Stromal cell of bone marrow (primary cell): ENCODE measurements at places on chromosomes 3 and 15.

GRCh38 chr15:33729653-33730052 lies 238.6 kb upstream of the CHRM5 start:
- DNase-seq = no peak

DNA sequence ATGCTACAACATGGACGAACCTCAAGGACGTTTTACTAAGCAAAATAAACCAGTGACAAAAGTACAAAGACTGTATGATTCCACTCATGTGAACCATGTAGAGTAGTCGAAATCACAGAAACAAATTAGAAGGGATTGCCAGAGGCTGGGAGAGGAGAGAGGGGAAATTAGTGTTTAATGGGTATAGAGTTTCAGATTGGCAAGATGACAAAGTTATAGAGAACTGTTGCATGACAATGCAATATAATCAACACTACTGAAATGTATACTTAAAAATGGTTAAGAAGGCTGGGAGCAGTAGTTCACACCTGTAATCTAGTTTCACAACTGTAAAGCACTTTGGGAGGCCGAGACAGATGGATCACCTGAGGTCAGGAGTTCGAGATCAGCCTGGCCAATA lies 36.9 kb downstream of the PLS1 start:
- no peak for DNase-seq

GRCh38 chr3:29643034-29643425 lies 362.2 kb downstream of the RBMS3 start:
- DNase-seq = no peak

DNA sequence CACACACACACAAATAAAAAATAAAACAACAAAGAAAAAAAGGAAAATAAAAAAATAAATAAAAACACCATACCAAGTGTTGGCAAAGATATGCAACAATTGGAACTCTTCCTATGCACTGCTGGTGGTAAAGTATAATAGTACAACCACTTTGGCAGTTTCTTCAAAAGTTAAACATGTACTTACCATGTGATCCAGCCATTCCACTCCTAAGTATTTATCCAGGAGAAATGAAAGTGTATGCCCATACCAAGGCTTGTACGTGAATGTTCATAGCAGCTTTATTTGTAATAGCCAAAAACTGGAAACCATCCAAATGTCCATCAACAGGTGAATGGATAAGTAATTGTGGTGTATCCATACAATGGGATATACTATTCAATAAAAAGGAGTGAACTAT lies 17.0 kb downstream of the WDR93 start:
- no peak for DNase-seq

GRCh38 chr3:59680919-59681318 lies 631.1 kb upstream of the CFAP20DC start:
- no peak for DNase-seq

- DNase-seq = no peak
Observed at GRCh38 chr3:40524222-40524567, 565 bp upstream of the ZNF621 start.

DNA sequence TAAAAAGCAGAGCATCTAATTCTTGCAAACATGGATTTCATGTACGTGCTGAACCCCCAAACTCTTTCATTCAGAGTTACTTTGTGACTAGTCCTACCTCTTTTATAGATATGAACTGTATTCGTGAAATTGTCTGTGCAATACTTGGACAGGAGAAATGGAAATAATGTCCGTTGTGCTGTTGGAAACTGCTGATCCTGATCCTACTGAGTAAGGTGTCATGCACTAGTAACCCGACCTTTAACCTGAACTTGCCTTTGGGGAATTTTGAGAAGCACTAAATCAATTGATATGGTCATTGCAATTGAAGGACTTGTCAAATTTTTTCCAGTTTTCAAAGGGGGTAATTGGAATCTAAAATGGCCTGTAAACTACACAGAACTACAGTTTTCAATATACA lies 856.4 kb downstream of the ROBO1 start:
- DNase-seq = no peak

GRCh38 chr15:40285151-40285550 lies 2.3 kb upstream of the ANKRD63 start:
- DNase-seq = no peak

- DNase-seq = no peak
Observed at GRCh38 chr15:100055821-100056220, 286.0 kb downstream of the ADAMTS17 start.

GRCh38 chr3:115901008-115901407 lies 277.7 kb downstream of the GAP43 start:
- DNase-seq = no peak

GRCh38 chr15:25437777-25438600 lies 835 bp downstream of the UBE3A start:
- DNase-seq = peak; percentile 29

DNA sequence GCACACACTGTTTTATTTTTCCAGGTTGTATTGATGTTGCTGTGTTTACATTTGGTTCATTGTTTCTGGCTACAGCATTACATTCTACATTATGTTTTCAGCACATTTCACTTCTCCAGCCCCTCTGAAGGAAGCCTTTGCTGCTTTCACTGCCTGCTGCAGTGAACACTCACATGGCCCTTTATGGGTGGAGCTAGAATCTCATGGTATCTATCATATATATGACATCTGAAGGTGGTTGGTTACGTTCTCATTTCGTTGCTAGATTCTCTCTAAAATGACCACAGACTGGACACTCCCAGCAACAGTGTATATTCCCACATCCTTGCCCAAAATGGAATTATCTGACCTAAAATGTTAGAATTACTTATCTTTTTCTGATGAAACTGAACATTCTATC lies 35.2 kb upstream of the CTDSPL start:
- no peak for DNase-seq

GRCh38 chr15:33411596-33412540 lies 101.1 kb downstream of the RYR3 start:
- DNase-seq = no peak

DNA sequence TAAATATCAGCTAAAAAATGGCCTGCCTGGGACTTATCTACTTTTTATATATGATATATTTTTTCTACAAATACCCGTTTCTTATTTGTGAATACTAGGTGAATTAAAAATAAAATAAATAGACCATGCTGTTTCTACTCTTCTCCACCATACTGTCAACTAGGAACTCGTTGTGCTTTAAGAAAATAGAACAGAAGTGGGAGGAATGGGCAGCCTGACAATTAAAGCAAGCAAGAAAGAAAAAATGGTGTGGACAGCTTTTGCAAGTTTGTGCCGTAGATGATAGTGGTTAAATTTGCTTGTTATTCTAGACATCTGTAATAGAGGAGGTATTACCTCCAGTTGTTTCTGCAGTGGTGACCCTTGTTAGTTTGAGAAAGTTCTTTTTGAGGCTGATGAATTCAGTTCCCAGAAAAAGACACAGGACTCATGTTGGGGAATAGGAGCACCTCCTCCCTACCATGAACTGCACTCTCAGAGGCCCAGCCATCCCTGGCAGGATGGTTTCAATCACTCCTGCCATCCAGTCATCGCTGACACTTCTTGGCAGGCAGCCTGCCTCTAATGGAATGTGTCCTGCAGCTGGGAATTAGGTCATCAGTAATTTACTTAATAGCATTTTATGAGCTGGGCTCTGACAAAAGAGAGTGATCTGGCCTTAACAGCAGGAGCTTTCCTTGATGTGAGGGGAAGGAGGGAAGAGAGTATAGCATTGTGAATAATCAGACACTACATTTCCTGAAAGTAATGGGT lies 105.0 kb upstream of the GAP43 start:
- peak; percentile 75 for DNase-seq

DNA sequence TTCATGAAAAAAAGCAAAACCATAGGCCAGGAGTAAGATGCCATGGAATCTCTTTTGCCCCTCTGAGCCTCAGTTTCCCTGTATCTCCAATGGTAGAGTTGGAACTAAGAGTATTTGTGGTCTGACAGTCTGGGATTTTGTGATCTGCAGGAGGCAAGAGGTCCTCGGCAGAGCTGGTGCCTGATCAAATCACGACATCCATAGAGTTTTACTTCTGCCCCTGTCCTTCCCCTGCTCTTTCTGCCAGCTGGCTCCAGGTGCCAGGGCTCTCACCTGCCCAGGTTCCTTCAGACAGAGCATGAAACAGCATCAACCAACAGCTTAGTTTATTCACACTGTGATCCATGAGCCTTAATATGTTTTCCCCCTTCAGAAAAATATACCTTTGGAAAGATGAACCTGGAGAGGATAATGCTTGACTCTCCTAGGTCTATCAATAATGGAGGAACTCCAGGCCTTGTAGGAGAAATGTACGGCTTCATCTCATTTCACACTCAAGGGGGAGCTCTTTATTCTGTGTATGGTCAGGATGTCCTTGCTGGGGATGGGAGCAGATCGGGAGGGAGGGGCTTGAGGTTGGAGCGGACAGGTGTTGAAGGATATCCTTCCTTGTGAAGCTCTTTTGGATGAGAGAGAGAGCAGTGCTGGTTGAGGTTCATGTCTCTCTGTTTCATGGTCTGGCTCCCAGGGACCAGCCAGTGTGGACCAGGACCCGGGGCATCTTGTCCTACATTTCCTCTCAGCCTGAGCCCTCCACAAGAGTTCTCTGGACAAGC lies 309.9 kb downstream of the RPLP1 start:
- no peak for DNase-seq

GRCh38 chr3:40167958-40168357 lies 141.5 kb upstream of the EIF1B start:
- DNase-seq = no peak

DNA sequence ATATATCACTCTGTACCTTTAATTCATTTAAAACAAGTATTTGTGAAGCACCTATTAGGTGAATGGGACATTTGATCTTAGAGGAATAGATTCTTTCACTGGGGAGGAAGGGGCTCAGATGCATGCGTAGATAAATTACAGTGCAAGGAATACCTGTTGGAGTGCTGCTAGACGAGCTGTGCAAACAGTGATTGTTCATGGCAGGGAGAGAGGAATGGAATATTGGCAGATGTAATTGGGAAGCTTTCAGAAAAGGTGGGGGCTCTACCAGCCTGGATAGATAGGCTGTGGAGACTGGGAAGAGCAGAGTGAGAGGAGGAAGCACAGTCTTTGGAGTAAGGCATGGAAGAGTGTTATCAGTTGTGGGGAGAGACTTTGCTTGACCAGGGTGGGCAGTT lies 116.8 kb downstream of the AKAP13 start:
- no peak for DNase-seq

DNA sequence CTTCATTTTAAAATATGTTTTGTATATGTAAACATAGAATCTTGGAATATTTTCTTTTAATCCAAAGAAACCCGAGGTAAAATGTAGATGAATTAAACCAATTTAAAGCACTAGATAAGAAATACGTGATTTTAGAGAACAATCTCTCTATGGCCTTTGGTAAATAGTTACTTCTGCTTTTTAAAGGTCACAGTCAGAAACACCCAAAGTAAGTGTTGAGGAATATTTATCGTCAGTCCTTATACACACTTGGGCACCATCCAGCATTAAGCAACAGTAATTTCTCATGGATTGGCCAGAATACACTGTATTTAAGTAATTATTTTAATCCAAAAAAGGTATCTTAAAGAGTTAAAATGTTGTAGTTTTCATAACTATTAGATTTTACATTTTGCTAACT lies 713.2 kb downstream of the NLGN1 start:
- no peak for DNase-seq

DNA sequence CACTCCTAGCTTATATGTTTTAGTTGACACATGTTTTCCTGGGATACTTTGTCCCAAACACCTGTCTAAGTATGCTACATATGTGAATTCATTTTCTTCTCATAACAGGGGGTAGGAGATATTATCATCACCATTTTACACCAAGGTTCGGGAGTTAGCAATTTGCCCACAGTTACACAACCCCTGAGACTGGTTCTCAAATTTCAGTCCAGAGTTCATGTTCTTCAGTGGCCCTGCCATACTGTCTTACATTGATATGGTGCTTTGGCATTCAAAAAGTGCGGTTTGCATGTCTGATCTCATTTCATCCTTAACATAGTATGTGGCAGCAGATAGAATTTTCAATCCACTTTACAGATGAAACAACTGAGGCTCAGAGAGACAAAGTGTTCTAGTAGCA lies 38.4 kb downstream of the ROBO2 start:
- DNase-seq = no peak

DNA sequence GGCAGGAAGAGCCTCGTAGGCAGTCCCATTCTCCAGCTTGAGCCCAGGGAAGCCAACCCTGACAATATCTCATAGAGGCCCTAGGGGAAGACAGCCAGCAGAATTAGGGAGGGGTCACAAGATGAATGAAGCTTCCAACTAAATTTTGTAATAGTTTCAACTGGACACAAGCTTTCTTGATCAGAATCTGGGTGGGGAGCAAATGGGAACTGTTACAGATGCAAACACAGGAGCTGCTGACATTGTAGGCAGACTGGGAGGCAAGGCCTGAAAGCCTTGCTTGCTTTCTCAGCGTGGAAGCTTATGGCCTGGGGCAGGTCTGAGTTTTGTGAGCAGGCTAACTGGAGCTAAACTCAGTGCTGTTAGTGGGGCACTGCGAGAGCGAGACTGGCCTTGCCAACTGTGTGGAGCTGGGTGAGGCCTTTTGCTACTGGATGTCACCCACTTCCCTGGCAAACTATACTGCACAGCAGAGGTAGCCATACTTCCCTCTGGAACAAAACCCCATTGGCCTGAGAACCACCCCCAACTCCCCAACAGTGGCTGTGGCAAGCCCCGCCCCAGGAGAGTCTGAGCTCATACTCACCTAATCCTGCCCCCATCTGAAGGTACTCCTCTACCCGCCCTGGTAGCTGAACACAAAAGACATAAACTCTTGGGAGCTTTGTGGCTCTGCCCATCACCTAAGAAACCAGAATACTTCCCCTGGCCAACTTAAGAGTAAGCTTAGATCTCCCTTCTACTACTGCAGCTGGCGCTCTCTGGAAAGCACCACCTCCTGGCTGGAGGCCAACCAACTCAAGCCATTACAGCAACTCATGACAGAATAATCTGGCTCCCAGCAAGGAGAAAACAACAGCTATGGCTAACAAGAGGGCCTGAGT lies 42.9 kb downstream of the CFAP20DC start:
- DNase-seq = no peak

DNA sequence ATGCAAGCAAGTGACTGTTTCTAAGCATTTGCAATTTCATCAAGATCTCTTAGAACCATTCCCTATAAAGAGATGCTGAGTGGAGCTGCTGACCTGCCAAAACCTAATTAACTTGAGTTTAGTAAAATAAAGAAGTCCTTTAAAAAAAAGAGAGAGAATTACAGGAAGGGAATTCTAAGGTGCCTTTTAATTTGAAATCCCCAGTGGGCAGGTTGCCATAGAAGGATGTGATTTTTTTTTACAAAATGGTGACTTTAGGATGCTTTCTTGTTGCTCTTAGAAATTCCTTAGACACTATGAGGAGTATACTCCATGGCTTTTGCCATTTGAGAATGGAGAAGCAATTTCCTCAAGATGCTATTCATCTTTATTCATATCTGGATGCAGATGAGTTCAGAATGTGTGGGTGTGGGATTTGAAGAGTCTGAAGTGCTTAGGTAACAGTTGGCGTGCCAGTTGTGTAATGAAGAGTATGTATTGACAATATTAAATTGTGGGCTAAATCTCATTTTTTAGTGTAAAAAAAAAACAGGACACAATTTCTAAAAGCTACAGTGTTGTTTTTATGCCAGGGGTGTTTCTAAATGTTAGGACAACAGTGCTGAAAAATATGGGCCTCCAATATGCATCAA lies 13.6 kb downstream of the LRRC3B start:
- DNase-seq = no peak

- no peak for DNase-seq
Observed at GRCh38 chr3:123061856-123062255, 5.0 kb upstream of the PDIA5 start.
